ENCODE measurements at places on chromosomes 2 and 18.
A peak's percentile ranks its signal among the peaks of the same experiment; 100 is the strongest.

DNA sequence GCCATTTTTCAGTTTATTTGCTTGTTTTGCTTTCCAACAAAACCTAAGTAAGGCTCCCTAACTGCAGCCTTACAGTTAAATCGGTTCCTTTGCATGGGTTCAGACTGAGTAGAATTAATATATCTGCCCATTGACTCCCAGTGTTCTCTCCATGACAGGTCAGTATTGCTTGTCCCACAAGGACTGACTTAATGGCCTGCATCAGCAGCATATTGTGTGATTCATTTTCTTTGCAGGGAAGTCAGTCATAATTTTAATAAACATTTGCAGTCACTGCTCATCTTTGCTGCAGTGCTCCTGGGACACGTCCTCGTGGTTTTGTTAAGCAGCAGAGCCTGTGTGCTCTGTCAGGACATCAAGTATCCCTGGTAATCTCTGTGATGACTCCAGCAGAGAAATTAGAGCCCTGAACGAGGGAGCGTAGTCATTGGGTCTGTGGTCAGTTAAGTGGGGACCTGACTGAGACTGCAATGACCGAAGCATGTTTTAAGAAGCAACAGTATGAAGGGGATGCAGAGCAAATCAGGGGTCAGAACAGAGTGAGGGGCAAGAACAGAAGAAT, 93.3 kb downstream of the CDH20 start:
- DNase-seq, result no peak

GRCh38 chr18:12741351-12741750, 38.5 kb downstream of the PSMG2 start:
- peak; percentile 74 for DNase-seq

GRCh38 chr2:169426069-169426663, 53.1 kb upstream of the BBS5 start:
- DNase-seq, result no peak

GRCh38 chr2:63057249-63058143, 6.9 kb downstream of the OTX1 start:
- DNase-seq, result no peak

GRCh38 chr2:96505231-96505889, at the start of gene NEURL3:
Gene NEURL3 (minus strand): TSS chr2:96505357. CDS start chr2:96505286, 71 bp downstream.
- peak; percentile 97 for DNase-seq

- peak; percentile 35 for DNase-seq
These were observed 130.5 kb downstream of the TANC1 start for GRCh38 chr2:159098921-159099411.

- DNase-seq, result peak; percentile 39
These were observed 18.3 kb downstream of the POU3F3 start for GRCh38 chr2:104871972-104872865.

DNA sequence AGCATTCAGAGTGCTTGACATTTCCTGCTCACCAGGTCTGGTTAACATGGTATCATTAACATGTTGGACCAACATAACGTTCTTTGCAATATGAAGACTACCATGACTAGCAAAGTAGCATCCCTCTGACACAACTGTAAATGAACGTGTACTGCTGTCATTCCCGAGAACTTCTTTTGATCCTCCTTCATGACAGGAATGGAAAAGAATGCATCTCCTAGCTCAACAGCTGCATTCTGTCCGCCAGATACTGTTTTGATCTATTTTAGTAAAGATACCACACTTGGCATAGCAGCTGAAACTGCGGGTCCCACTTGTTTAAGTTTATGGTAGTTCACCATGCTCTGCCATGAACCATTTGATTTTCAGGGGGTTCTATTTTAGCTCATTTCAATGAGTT, 144.2 kb upstream of the PARD3B start:
- DNase-seq, result no peak

- no peak for DNase-seq
These were observed 29.2 kb downstream of the ZNF521 start for GRCh38 chr18:25322806-25323205.

- DNase-seq, result no peak
These were observed 287.0 kb downstream of the PHLPP1 start for GRCh38 chr18:63002305-63002704.

DNA sequence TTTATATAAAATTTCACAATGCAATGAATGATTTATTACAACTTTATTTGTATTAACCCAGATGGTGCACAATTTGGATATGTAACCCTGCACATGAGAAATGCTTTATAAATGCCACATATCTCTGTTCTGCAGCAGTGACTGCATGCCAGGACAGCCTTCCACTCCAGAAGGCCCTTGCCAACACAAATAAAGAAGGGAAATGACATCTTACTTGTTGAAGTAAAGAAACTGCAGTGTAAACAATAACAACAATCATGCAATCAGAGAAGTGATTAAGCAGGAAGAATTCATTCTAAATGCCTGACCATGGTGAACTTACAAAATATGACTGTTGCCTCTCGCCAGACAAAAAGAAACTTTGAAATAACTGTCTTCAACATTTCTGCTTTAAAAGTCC, 129.9 kb upstream of the CHST9 start:
- DNase-seq, result no peak

DNA sequence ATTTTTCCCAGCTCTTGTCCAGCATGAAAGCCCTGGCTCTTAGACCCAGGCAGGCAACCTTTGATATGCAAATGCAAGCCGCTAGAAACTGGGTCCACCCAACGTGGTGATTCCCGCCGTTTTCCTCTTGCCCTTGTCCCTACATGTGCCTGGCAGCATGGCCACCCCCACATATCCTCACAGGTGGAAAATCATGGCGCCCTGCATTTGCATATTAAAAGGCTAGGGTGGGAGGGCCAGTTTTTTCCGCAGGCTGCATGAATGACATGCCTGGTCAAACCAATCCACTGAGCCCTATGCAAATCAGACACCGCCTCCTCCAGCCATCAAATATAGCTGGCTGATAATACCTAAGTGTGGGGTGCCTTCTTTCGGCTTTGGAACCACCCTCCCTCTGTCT, 1091.8 kb upstream of the NXPH2 start:
- no peak for DNase-seq

GRCh38 chr18:9906481-9906880, 7.3 kb upstream of the VAPA start:
- no peak for DNase-seq

DNA sequence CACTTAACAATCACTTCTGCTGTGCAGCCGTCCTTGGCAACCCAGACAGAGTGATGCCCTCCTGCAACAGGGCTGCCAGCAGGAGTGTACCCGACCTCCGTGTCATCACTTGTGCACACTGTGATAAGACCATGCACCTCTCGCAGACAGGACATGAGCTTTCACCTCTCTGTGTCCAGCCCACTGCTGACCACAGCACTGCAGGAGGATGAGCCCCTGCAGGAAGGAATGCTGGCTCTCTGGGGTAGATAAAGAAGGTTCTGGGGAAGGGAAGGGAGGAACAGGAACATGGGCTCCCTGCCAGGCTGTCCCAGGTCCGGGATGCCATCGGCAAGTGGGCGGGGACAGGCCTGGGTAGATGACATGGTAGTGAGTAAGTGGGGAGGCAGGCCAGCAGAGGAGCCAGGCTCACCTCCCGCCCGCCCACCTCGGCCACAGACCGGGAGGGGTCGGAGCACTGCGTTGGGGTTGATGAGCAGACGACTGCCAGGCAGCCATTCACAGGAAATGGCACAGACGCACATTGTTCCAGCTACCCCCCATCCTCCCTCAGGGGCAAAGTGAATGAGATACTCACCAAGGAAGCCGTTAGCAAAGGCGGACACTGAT, 18.6 kb upstream of the COL6A3 start:
- no peak for DNase-seq

DNA sequence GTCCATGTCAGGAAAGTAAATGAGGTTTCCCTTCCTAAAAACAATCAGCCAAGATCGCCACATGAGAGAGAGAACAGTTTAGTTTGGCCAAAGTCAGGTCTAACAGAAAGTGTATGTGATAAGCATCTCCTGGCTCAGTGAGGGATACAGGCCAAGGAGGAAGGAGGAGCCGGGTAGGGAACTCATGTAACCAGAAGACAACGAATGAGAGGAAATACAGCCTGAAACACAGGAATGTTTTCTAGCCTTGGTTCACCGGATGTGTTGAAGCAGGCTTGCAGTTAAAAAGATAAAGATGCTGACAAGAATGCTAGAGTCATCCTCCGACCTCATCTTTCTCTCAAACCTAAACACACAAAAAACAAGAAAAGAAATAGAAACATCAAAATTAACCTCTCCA, 283.9 kb upstream of the SIX2 start:
- no peak for DNase-seq

DNA sequence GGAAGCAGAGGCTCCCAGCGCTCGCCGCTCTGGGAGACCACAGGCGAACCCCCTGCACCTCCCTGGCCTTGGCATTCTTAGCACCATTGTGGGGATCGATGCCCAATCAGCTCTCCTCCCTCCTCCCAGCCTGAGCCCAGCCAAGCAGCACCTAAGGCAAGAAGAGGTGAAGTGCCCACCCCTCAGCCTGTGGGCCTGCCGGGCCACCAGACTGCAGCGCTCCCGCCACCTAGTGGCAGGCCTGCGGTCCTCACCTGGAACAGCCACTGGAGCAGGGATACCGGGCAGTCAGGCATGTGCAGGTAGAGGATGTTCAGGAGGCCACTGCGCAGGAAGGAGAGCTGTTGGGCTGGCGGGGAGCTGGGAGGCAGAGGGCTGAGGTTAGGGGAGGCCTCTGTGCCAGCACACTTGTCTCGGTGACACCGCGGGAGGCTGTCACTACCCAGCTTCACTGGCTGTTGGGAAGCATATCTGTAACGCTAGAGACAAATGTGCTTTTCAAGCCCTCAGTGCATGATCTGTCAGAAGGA, 35.2 kb downstream of the FAM178B start:
- DNase-seq, result peak; percentile 97

GRCh38 chr18:45365835-45366234, 249.4 kb upstream of the SLC14A2 start:
- DNase-seq, result no peak

DNA sequence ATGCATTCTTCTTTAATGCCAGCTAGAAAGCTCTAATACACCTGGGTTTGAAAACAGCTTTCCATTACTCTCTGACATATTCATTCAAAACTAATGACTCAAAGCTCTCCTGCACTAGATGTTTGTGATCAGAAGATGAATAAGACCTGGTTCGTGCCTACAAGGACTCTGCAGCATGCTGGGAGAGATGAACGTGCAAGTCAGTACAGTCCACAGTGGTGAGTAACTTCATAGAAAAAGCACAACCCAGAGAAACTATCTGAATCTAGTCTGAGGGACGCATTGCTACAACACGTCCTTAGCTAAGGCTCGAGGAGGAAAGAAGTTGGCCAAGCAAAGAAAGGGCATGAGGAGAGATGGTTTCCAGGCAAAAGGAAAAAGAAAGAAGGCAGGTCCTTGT, 234.3 kb downstream of the OSR1 start:
- DNase-seq, result no peak

DNA sequence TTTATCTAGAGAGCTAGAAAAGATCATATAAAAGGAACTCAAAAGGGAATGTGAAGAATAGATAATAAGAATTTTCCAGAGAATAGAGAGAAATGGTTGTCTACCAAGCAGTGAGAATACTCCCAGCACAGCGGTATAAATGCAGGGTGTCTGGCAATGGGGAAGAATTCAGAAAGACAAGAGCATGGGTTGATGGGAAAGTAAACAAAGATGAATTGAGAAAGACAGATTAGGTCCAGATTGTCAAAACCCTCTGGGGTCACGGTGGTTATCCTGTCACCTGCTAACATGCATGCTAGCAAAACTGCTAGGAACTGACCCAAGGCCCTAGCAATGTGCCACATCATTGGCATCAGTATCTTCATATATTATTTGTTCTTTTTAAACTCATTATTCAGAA, 30.8 kb upstream of the C1D start:
- DNase-seq, result no peak

- peak; percentile 57 for DNase-seq
These were observed 23.4 kb downstream of the NEMP2 start for GRCh38 chr2:190511104-190511503.

- peak; percentile 47 for DNase-seq
These were observed 837 bp upstream of the ACSL3 start for GRCh38 chr2:222859786-222860612.

DNA sequence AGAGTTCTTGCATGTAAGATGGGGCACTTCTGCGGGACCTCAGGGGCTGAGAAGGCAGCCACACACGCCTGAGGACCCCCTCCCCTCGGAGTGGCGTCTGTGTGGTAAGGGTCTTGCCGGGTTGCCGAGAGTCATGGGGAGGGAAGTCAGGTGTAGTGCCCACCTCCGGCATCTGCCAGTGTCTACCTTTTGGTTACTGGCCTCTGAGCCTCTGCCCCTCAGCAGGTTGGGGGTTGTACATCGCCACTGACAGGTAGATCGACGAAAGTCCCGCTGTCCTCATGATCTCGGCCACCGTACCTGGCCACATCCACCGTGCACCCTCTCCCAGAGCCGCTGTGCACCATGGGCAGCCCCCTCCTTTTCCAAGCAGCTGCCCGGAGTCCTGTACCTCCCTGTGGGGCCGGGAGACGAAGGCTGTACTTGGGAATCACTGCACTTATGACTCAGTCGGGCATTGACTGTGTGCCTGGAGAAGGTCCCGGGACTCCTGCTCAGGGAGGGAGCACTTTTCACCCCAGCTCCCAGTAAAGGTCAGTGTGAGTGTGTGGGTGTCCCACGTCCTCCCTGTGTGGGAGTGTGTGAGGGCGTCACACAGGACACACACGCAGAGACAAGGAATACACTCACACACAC, 332.4 kb upstream of the MYT1L start:
- DNase-seq, result no peak

- DNase-seq, result no peak
These were observed 43.1 kb downstream of the IKZF2 start for GRCh38 chr2:213108308-213108707.

DNA sequence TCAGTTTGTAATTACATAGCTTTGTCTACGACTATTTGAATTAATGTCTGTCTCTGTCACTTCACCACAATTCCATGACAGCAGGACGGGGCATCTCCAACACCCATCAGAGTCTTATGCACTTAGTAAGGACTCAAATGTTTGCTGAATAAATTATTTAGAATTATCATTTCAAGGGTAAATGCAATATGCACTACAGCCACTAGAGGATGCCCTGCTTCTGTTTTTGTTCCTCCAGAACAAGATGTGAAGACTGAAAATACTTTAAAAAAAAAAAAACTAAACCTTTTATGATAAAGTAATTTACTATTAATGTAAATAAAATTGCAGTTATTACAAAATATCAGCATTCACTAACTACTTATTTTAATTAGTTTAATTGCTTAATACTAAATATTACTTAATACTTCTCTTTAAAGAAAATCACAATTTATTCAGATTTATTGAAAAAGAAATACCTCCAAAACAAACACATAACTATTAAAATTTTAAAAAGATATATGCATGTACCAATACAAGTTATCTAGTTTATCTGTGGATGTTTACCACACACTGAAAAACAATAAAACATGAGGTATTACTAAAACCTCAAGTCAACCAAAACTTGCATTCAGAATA, 3.2 kb downstream of the PIGN start:
- DNase-seq, result peak; percentile 87

- no peak for DNase-seq
These were observed 1.8 kb downstream of the PRKCE start for GRCh38 chr2:45653122-45653913.

DNA sequence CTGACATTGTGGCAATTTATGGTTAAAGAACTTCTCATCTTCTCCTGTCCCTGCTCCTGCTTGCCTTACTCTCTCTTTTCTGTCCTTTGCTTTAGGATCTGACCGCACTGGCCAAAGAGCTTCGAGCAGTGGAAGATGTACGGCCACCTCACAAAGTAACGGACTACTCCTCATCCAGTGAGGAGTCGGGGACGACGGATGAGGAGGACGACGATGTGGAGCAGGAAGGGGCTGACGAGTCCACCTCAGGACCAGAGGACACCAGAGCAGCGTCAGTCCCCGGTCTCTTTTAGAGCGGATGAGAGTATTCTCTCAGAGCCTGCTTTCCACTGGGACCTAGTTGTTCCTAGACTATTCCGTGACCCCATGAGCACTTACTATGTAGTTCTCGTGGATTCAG, 122.2 kb upstream of the IL1R2 start:
- DNase-seq, result no peak

GRCh38 chr2:33516456-33516995, 40.1 kb downstream of the RASGRP3 start:
- DNase-seq, result no peak

Measured in DMS53 (cell line).